Right kidney (tissue), 9 donors: ENCODE measurements at places on chromosomes 6 and 20.

GRCh38 chr6:56156643-56157042 lies 90.7 kb downstream of the COL21A1 start:
- no peak for DNase-seq

- no peak for DNase-seq
These were observed 565.2 kb upstream of the MARCKS start for GRCh38 chr6:113291751-113292445.

GRCh38 chr6:31729515-31729978 lies 448 bp upstream of the DDAH2 start:
- DNase-seq, result peak; percentile 97

DNA sequence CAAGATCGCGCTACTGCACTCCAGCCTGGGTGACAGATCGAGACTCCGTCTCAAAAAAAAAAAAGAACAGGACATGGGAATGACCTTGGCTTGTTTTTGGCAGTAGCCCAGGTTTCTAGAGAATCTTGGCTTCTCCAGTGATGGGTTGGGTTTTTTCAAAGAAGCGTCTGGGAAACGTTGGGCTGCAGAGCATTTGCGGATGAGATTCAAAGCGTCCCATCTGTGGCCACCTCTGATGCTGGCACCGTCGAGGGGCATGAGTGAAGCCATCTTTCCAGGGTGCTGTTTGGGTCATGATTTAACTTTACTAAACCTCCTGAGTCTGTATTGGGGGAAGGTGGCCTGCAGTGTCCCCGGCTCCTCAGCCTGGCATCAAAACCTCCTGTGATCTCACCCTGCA lies 43.2 kb upstream of the SRF start:
- DNase-seq, result no peak
